Stimulated activated CD4-positive, alpha-beta T cell treated with anti-CD3 and anti-CD28 coated beads, Interleukin-1b, Interleukin-23, amount 100 ng/mL, for 48 hours (primary cell): ENCODE measurements at places on chromosomes 2 and 18.

GRCh38 chr2:188963741-188964140 is 10.4 kb upstream of the COL3A1 start:
- DNase-seq, result no peak

DNA sequence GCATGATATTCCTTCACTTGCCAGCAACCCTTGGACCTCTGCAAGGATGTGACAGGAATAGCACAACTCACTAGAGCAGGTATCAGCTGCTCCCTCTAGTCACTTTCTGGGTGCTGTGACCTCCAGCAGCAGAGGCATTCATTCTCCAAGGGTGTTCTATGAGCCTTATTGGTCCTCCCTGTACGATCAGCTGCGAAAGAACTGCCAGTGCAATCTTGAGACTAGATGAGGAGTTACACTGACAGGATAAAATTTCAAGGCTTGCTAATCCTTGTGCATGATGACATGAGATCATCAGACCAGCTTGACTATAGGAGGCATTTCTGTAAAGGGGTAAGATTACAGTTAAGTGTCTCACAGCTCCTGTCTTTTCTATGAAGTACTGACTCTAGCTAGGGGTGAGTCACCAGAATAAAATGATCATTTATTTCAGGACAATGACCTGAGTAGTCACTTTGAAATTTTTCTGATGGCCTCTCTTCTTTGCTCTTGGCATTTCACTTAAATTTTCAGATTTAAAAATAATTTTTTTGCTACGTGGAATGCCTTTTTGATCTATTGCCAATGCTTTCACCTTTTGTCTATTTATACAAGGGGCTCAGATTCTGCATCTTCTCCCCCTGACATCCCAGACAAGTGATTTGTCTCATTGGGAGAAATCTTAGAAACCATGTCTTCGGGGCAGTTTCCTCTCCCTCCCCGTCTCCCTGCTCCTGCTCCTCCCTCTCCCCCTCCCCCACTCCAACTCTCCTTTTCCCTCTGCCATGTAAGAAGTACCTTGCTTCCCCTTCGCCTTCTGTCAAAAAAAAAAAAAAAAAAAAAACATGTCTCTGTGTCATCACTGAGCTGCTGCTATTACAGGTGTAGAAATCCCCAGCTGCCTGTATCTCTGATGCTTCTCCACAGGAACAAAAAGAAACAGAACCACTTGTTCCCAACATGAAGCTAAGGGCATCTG is 49.2 kb upstream of the FRZB start:
- no peak for DNase-seq

- DNase-seq, result no peak
Observed at GRCh38 chr2:2507417-2507997, 176.4 kb upstream of the MYT1L start.

- no peak for DNase-seq
Observed at GRCh38 chr18:13660510-13660909, 65.8 kb downstream of the FAM210A start.
